ENCODE measurements at places on chromosomes 12 and 14.

DNA sequence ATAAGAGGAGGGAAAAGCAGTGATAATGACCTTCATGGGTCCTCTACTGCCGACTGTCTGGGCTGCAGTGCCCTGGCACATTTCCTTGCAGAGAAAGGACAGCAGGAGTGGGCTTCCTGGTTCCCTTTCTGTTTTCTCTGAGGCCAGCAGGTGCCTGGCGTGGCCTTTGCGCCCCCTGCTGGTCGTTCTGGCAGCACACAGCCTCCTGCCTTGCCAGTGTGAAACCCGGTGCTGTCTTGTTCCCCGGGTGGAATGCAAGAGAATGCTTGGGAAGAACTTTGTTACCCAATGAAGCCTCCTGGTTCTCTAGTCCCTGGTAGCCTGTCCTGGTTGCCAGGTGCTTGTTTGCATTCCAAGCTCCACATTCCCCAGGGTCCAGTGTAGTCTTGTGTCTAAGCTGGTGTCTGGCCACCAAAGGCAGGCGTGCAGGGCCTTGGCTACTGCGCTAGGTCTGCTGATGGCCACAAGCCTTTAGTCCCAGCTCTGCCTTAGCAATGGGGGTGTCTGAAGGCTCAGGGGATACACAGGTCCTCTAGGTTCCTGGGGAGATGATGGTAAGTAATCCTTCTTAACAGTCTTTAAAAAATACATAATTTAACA, 1392.4 kb upstream of the TMEM132C start:
- no peak for DNase-seq

GRCh38 chr14:105325303-105325702, 10.8 kb downstream of the PACS2 start:
- no peak for DNase-seq

GRCh38 chr14:71452987-71453386, 479.2 kb upstream of the RGS6 start:
- DNase-seq, result no peak

DNA sequence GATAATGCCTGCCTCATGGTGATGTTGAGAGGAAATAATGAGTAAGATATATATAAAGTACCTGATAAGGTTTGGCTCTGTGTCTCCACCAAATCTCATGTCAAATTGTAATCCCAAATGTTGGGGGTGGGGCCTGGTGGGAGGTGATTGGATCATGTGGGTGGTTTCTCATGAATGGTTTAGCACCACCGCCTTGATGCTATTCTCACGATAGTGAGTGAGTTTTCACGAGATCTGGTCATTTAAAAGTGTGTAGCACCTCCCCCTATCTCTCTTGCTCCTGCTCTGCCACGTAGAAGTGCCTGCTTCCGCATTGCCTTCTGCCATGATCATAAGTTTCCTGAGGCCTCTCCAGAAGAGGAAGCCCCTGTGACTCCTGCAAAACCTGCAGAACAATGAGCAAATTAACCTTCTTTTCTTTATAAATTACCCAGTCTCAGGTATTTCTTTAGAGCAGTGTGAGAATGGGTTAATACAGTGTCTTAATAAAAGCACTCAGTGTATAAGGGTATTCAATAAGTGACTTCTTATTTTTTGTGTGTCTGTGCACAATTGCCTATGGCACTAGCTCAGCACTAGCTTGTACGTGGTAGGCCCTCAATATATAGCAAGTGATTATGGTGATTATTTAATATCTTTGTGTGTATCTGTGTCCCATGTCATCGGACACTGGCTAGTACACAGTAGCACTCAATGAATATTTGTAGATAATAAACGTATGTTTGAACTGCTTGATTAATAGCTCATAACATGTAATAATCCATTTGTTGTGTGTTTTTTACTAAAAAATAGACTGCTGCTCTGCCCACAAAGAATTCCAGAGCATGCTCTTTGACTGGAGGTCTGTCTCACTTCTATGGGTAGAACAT, 138.1 kb upstream of the LMNTD1 start:
- DNase-seq, result no peak

- no peak for DNase-seq
Observed at GRCh38 chr12:132904718-132905328, 17.4 kb upstream of the CHFR start.

GRCh38 chr12:100234591-100235304, 32.1 kb downstream of the DEPDC4 start:
- peak; percentile 43 for DNase-seq

DNA sequence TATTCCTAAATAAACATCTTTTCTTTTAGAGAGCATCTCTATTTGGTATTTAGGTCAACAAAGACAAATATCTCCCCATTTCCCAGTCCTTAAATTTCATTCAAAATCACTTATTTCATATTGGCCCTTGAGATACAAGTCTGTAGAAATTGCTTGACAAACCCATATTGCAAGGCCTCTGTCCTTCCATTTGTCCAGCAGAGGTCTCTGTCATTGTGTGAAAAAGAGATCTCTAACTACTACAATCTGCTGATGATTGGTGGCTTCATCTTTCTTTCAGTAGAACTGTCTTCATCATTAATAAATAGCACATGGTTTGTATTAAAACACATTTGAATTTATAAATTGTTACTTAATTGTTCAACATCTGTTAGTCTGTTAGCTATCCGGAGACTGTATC, 252.6 kb downstream of the ACSS3 start:
- DNase-seq, result peak; percentile 29

DNA sequence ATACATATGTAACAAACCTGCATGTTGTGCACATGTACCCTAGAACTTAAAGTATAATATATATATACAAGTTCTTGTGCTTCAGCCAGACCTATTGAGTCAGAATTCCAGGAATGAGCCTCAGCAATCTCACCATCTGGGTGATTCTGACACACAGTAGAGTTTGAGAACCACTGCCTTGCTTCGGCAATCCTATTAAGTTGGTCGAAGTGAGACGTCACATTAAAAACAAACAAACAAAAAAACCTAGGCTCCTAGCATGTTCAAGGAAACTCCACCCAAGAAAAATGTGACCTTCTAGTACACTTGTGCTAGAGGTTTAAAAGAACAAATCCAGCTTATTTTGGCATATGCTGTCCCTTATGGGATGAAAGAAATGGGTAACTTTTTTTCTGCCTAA, 115.8 kb downstream of the SINHCAF start:
- no peak for DNase-seq

- no peak for DNase-seq
Observed at GRCh38 chr12:13170892-13171490, 25.5 kb upstream of the EMP1 start.

- no peak for DNase-seq
Observed at GRCh38 chr14:29898470-29898869, 29.2 kb downstream of the PRKD1 start.

DNA sequence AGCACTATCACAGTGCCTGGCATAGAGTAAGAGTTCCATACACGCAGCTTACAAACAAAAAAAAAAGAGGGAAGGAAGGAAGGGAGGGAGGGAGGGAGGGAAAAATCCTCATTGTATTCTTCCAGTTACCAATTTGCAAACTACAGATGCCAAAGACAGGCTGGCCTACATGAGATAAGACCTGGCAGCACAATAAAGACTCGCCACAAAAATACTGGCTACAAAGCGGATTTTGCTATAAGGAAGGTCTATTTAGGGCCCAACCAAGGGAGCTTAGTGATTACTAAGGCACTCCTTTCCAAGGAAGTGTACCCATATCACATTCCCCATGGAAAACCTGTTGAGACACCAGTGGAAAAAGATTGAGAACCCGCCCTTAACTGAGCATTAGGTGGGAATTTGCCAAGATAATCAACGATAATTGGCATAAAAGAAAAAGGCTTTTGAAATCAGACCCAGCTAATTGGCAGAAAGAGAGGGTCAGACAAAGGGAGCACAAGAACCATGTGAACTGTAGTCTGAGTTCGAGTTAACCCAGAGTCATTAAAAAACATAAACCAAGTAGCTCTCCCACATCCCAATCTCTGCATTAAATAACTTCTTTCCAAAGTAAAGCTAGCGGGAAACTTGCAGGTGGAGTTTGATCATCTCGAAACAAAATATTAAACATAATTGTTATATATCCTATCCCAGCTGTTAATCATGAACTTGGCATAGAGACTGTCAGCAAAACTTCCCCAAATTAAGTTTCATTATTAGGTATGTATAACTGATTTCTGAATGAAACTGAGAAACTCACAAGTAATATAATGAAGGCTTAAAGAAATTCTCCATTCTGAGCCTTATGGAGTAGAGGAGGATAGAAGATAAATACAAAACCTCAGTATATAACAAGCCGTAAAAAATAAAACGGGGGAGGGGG, 50.1 kb downstream of the PHLDA1 start:
- DNase-seq, result no peak

DNA sequence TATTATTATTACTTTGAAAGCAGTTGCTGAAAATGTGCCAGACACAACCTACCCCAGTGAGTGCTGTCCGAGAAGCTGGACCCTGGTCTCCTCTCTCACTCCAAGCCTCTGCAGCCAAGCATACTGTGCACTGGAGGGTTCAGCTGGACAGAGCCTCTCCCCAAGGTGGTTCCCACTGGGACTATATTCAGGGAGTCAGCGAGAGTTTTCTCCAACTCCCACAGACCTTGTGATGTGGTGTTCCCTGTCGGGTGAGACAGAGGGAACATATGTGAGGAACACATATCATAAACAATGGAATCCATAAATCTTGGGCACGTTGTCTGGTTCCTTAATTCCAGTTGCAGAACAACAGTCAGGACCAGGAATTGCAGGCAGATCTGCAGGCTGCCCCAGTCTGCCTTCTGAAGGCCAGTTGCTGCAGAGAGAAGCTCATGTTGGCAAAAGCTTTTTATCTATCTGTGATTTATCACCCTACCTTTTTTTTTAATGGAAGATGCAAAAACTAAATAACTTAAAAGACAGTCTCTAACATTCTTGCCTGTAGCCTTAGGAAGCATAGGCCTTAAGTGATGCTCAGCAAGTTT, 619.8 kb upstream of the TBX3 start:
- DNase-seq, result no peak

- DNase-seq, result no peak
Observed at GRCh38 chr12:127149226-127149964, 1117.6 kb upstream of the TMEM132C start.

GRCh38 chr14:68502230-68502629, 290.6 kb downstream of the ZFP36L1 start:
- DNase-seq, result no peak

DNA sequence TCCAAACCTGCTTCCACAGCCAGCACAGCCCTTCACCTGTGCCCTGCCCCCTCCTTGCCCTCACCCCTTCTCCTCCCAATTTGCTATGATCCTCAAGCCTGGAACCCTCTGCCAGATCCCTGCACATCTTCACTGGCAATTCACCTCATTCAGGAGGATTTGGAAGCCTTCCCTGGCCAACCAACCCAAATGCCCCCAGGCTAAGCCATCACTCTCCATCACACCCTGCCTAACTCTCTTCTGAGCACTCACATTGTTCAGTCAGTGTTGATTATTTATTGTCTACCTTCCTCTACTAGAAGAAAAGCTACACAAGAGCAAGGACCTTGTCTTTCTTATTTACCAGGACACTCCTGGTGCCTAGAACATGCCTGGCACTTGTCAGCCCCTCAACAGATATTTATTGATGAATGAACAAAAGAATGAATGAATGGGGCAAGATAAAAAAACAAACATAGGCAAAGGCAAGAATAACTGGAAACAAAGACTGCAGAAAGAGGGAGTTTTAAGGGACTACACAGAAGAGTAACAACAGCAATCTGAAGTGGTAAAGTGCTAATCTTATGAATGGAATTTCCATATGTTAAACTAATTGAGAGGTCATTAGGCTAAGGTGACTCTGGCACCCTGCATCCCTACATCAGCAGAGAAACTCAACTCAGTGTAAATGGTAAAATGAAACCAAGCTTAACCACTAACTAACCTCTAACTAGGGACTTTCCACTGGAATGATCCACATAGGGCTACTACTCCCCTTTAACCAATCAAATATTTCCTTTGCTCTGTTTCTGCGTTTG, 33.4 kb downstream of the TMTC1 start:
- peak; percentile 8 for DNase-seq

DNA sequence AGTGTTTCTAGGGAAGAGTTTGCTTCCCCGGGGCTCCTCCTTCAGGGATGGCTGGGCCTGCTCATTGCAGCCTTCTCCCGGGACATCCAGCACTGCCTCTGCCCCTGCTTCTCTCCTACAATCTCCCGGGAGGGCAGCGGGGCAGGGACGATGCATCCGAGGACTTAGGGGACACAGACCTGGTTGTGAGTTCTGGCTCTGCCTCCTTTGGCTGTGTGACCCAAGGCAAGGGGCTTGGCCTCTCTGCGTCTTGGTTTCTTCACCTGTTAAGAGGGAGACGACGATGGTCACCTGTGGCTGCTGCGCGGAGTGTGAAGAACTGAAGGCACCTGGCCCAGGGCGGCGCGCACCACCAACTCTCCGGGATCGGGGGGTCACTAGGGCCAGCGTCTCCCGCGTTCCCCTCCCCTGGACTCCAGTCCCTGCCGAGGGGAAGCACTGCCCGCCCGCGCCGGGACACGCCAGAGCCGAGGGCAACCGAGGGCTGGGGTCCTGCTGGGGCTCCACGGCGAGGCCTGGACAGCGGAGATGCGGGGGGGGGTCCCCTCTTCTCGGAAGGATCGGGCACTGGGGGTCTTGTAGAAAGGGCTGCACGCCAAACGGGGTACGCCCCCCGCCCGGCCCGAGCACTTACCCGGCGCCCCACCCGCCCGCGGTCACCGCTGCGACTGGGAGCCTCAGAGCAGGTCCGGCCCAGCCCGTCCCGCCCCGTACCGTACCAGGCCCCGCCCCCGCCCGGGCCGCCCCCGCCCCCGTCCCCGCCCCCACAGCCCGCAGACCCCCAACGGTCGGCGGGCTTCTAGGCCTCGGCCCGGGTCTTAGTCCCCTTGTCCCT, at the start of gene HVCN1:
Gene HVCN1 (minus strand): TSS at position 670 of the 835 bp plus-strand sequence. CDS start 5,870 bp downstream, outside the sequence.
- DNase-seq, result no peak

DNA sequence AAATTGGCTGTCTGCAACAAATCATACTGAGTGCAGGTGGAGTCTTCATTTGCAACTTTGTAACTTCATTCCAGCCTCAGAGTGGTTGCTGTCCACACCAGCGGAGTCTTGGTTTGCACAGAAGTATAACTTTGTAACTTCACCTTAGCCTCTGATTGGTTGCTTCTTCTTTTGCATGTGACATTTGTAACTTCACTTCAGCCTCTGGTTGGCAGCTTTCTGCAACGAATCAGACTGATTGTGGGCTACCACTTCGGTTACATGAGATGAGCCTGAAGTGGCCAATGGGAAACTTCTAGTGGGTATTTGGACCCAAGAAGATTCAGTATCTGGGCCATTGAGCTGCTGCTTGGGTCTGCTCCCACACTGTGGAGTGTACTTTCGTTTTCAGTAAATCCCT, 17.8 kb downstream of the RASSF8 start:
- no peak for DNase-seq

DNA sequence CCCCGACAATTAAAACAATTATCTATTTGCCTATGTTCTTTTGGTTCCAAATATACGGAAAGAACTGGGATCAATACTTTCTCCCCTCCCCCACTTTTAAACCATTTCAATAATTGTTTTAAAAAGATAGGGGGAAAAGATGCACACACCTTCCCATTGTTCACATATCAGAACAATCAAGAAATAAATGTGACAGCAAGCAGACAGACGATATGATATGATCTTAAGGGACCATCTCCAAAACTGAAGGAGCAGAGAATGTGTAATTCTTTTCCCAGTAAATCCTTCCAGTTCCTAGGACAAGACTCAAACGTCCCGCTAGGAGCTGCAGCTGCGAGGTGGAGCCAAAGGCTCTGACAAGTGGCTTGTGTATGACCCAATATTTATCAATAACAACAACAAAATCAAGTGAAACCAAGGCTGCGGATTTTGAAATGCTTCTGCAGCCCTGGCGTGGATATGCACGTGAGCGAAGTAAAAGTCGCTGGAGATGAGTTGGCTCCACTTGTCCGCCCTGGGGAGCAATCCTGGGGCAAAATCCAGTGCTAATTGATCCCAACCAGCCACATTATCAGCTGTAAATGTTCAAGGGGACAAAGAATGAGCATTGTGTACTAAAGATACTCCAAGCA, 8.2 kb upstream of the FOXG1 start:
- no peak for DNase-seq

GRCh38 chr12:11774821-11775220, 125.3 kb downstream of the ETV6 start:
- no peak for DNase-seq
